ENCODE measurements at places on chromosomes 12 and 14.

DNA sequence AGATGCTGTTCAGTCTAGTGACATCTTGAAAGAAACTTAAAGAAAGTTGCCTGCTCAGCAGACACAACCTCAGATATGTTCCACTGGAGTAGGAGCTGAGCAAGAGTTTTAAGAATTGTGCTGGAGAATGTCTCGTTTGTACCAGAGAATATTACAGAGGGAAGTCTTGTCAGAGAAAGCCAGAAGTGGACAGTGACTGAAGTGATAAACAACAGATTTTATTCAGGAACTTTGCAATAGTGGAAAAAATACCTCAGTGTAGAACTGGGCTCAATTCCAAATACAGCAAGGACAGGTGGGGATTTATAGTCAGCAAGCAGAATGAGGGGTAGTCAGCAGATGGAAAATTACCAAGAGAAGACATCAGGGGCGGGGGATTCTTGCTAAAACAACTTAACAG, 18.6 kb downstream of the ZDHHC17 start:
- DNase-seq, result no peak

GRCh38 chr14:91749868-91750267, 18.0 kb upstream of the CATSPERB start:
- DNase-seq, result no peak

GRCh38 chr12:104351057-104351983, 47.8 kb downstream of the EID3 start:
- no peak for DNase-seq

DNA sequence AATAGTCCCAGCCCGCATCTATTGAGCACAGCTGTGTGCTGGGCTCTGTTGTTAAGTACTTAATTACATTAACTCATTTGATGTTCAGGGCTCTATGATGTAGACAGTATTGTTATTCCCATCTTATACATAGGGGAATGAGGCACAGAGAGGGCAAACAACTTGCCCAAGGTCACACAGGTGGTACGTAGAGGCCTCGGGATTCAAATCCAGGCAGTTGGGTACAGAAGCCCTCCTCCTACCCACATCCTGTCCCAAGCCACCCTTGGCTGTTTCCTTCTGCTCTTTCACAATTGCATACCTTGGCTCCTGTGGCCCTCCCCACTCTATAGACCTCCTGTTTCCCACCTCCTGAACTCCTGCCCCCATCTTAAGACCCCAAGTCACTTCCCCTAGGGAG, 10.0 kb upstream of the GPR68 start:
- DNase-seq, result no peak

DNA sequence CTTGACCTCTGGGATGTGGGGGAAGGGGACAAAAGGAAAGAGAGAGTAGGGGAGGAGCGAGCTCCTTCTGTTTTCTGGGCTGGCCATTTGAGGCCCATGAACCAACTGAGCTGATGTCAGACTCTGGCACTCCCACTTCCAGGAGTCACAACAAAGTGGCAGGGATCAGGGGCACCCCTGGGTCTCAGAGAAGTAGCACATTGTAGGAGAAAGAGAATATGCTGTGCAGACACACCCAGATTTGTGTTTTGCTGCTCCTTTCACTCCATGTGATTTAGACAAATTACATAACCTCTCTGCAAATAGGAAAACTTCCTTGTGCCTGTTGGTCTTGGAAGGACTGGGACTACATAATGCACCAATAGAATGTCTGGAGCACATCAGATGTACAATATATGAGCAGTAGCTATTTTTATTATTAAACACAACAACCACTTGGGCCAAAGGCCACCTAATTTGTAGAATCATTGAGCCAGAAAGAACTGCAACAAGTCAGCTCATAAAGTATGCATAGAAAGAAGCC, 265.5 kb downstream of the ZFP36L1 start:
- DNase-seq, result no peak

GRCh38 chr14:83566567-83566966, 1963.4 kb upstream of the FLRT2 start:
- no peak for DNase-seq

DNA sequence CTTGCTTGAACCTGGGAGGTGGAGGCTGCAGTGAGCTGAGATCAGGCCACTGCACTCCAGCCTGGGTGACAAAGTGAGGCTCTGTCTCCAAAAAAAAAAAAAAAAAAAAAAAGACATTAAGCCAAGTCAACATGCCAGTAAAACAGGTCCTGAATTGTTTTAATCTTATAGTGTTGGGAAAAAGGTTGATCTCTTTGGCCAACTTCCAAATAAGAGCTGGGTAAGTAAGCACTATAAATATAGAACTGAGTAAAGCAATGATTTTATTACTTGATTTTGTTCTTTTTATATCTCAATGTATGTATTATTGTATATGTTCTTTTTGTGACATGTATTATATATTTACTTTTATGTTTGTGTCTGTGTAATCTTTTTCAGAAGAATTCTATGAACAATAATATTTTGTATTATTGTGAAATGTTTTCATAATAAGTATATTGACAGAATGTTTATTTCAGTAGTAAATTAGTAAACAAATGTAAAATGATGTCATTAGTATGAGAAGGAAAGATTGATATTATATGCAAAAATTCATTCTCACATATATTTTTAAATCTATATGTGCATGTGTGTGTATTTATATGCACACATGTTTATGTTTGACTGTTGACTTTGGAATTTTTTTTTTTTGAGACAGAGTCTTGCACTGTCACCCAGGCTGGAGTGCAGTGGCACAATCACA, 9.6 kb upstream of the AKAP6 start:
- DNase-seq, result no peak

- no peak for DNase-seq
These were observed 109.5 kb downstream of the LGMN start for GRCh38 chr14:92638904-92639303.

GRCh38 chr12:112482733-112483132, 64.0 kb downstream of the PTPN11 start:
- no peak for DNase-seq

- DNase-seq, result peak; percentile 13
These were observed 29.0 kb downstream of the PDE6H start for GRCh38 chr12:15001733-15002382.

DNA sequence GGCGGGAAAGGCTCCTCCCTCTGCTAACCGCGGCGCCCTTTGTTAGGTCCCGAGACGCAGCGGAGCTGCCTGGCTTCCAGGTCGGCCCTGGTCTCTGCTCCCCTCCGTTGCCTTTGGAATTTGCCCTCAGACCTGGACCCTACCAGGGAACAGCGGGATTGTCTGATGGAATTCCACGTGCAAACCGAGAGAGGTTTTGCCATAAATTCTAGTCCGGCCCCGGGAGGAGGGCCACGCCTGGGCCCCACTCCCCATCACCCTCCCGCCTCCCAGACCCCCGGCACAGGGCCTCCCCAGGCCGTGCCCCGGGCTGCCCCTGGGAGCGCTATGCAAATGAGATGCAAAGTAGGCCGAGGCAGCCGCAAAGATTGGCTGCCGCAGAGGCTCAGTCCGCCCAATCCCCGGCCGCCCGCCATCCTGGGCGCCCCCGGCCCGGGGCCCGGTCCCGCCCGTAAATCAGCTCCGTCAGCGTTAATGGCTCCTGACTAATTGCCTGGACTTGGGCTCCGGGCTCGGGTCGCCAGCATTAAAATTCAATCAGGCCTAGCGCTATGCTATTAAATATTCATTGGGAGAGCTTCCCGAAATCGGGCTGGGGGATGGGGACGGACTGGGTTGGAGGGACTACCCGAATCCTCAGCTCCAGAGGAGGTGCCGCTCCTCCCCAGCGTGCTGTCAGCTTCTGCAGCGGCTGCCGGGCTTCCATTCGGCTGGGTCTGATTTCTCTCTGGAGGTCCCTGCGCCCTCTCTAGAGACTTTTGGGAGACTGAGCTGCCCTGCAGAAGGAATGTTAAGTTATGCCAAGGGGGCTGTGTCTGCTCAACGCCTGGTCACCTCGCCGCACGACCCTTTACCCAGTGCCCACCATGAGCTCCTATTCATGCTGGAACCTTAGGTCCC, 15.7 kb upstream of the FIGNL2 start:
- DNase-seq, result peak; percentile 70

All from endothelial cell (in vitro differentiated cells).